ENCODE measurements at places on chromosomes 6 and 20.

DNA sequence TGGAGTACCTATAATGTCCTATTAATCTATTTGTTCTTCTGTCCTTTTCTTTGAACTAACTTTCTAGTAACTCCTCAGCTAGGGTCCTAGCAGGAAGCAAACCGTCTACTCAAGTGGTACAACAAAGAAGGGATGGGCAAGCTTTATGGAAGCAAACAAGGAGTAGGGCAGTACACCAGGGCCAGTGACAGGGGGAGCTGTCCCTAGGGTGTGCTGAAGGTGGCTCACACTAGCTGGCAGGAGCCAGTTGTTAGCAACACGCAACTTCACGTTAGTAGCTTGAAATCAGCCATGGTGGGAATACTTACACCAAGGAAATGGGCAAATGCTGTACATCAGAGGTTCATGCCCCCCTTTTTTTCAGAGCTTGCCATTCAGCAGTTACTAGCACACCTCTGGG, 74.0 kb upstream of the EYA2 start:
- no peak for DNase-seq

DNA sequence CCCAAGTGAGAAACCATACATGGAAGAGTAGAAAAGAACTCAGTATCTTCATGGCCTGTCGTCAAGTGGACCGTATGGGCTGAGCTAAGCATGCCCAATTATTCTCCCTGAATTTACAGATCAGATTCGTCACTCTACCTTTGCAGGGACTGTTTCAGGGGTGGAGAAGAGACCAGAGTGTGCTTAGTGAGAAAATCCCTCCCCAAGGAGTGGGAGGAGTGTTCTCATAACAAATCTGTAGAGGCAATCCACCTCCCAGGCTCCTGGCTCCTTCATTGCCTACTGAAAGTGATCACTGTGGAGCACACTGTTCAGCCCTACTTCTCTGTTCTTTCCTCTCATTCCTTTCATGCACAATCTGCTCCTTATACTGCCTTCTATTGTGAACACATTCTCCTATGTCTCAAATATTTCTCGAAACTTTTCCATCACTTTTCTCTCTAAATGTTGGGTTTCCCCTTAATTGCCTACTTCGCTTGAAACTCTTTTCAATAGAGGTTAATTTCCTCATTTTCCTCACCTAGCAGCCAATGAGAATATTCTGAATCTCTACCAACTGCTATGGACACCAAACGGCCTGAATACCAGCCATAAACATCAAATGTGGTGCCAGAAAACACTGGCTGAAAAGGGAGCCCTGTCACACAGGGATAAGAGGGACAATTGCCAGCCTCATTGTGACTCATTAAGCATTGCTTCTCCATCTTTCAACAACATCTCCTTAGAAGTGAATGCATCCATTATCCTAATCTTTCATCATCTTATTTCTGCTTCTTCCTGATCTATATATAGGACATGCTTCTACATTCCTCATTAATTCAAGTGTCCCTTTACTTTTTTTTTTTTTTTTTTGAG, 398.3 kb downstream of the UTRN start:
- no peak for DNase-seq

GRCh38 chr6:92159046-92159445, 1260.3 kb downstream of the EPHA7 start:
- DNase-seq = no peak

- DNase-seq = no peak
Observed at GRCh38 chr6:156507656-156508055, 269.5 kb upstream of the ARID1B start.

- DNase-seq = no peak
Observed at GRCh38 chr6:100565439-100566104, 100.9 kb upstream of the SIM1 start.

GRCh38 chr6:6920114-6920986, 187.4 kb upstream of the RREB1 start:
- no peak for DNase-seq
